ENCODE measurements at places on chromosomes 3 and 15. TPM values are rescaled to one million over a fixed set of nuclear protein-coding genes. Genes with fewer than 3 reads are reported as not detected.

DNA sequence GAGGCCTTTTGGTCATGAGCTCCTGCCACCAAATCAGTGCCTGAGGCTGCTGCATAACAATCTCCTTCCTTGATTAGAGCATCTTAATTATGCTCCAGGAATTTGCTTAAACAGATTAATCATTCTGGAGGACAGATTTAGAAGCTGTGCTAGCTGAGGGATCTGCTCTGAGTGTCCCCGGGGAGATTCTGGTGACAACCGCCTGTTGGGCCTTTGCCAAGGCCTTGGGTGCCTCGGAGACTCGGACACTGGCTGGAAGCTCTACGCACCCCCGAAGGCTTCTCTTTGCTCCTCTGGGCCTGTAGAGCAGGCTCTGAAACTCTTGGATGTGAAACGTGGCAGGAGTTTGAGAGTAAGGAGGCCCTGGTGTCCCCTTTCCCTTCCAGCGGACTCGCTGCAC lies 264.1 kb downstream of the CD47 start:
- DNase-seq = no peak

- no peak for DNase-seq
Observed at GRCh38 chr3:169948559-169949448, 17.8 kb upstream of the SEC62 start.

Gene SI
- total RNA-seq = not detected

Gene KNG1
- not detected for total RNA-seq

Gene MRPS25
- total RNA-seq = 37.6 TPM

- DNase-seq = no peak
Observed at GRCh38 chr3:108093021-108093420, 2.2 kb upstream of the CD47 start.

Measured in aorta (tissue), 5 donors.